ACHN (cell line): ENCODE measurements at places on chromosomes 16 and 17.

DNA sequence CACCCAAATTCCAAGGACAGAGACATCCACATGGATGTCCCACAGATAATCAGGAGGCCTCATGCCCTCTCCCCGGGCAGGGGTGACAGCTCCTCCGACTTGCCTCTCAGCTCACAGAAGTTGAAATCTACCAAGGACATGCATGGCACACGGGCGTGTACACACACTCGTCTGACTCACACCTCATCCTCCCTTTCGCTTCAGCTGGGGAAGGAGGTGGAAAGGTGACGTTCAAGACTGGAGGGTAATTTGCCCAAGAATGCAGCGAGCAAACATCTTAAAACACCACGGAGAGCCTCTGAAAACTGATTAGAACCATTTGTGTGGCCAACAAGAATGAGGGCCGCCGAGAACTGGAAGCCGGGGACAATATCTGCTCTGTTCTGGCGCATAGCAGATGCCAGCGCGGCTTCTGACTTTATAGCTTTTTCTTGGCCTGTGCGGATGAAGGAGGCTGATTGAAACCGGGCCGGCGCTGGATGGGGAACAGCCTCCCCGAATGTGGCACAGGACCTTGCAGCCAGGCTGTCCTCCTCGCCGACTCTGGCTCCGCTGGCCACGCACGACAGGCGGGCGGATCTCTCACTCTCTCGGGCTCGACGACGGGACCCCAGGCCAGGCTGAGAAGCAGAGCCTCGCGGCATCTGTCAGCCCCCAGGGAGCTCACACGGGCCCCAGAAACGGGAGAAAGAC, 100.9 kb downstream of the C16orf95 start:
- no peak for DNase-seq

DNA sequence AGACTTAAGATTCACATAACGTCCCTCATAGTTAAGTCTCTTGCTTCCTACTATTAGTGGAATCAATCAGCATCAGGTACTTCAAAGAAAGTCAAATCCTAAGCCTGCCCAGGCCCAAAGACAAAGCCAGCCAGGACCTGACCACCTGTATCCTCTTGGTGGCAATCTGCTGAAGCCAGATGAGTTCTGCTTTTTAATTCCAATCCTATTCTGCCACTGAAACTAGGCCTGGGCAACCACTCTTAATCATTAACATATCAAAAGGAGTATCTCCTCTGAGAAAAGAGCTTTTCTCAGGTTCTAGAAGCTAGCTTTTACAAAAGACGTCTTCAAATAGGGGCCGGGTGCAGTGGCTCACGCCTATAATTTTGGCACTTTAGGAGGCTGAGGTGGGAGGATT, 15.1 kb upstream of the GLG1 start:
- DNase-seq, result no peak

DNA sequence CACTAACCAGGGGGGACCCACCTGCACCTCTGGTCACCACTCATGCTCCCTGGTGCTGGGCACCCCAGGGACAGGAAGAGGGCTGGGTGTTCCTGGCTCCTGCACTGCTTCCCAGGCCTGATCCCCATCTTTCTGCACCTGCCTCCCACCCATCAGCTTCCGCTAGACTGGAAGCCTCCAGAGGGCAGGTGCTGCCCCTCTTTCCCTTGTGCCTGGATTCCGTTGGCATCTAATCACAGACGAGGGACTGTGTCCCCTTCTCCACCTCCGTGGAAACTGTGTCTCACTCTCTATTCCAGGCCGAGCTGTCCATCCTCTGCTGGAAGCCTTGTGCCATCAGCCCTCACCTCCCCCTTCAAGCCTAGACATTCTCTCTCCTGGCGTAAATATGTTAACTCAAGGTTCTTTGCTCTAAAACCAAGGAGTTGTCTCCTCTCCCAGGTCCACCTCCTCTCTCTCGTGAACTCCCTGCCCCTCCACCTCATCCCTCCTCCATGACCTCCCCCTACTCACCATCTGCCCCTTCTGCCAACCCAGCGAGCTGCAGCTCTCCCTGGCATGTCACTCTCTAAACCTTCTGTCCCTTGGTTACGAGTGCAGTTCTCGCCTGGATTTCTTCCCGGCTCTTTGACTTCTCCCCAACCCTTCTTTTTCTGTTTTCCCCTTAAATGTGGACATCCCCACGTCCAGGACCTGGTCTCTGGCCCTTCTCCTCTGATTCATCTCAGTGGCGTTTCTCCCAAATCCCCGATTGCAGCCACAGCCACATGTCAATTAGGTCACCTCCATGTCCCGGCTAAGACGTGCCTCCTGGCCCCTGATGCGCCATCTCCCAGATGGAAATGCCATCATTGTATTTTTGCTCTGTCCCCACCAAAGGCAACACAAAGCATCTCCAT, 107.7 kb downstream of the SEC14L1 start:
- DNase-seq, result no peak

GRCh38 chr17:81037798-81038733, 3.1 kb downstream of the BAIAP2 start:
- DNase-seq, result no peak

GRCh38 chr17:43983515-43984411, 20.7 kb upstream of the NAGS start:
- no peak for DNase-seq

DNA sequence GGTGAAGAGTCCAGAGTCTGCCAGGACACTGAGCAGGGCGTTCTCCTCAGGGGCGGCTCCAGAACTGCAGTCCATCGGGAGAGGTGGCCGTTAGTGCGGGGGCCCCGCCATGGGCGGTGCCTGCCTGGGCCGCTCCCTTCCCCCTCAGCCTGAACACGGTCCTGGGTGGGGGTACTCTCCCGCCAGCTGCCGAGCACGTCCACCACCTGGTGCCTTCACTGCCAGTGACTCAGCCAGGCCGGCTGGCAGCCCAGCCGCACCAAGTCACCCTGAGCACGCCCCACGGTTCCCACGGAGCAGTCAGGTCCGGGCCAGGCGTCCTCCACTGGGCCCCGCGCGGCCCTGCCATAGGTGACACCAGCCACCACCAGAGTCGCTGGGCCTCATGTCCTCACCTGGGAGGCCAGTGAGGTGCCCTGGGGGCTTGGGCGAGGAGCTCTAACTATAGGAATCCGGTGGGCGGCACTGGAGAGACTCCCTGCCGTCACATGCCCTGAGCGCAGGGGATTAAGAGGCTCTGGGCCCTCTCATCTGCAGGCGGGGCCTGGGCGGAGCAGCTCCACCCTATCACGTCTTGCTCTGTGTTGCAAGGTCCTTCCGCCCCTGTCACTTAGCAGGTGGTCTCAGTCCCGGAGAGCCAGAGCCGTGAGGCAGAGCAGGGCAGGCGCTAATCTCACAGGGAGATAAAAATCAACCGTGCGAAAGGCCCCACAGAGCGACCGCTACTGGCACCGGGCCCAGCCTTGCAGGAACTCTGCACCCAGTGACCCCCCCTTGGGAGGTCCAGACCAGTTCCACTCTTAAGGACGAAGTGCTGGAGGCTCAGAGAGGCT, 14.3 kb downstream of the PIEZO1 start:
- DNase-seq, result peak; percentile 98

DNA sequence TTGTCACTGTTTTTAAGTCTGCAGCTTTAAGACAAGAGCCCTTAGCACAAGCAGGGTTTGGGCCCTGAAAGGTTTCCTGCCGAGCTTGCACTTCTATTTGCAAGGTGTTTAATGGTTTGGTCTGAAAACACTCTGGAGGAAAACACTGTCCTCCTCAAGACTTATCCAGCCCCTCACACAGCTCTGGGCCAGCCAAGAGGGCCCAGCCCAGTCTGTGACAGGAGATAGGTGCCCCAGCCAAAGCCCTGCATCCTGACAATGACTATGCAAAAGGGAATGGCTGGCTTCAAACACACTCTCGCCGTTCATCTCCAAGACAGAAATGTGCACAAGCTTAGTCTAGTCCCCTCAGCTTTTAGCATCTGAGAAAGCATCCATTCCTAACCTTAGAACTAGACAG, 26.9 kb downstream of the MPG start:
- DNase-seq, result no peak

DNA sequence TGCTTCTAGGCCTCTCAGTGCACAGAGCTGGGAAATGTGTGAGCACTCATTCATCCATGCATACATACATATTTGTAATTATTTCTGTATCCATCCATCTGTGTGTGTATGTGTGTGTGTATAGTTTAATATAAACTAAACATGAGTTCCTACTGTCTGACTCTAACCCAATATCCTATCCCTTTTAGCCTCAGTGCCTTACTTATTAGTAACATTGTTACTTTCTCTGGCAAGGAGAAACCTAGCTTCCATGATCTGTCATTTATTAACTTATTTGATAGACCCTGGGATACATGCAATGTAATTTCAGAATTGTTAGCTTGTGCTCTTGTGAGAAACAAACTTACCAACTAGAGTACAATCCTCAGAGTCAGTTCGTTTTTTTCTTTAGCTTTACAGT, 59.0 kb upstream of the WSCD1 start:
- peak; percentile 52 for DNase-seq

DNA sequence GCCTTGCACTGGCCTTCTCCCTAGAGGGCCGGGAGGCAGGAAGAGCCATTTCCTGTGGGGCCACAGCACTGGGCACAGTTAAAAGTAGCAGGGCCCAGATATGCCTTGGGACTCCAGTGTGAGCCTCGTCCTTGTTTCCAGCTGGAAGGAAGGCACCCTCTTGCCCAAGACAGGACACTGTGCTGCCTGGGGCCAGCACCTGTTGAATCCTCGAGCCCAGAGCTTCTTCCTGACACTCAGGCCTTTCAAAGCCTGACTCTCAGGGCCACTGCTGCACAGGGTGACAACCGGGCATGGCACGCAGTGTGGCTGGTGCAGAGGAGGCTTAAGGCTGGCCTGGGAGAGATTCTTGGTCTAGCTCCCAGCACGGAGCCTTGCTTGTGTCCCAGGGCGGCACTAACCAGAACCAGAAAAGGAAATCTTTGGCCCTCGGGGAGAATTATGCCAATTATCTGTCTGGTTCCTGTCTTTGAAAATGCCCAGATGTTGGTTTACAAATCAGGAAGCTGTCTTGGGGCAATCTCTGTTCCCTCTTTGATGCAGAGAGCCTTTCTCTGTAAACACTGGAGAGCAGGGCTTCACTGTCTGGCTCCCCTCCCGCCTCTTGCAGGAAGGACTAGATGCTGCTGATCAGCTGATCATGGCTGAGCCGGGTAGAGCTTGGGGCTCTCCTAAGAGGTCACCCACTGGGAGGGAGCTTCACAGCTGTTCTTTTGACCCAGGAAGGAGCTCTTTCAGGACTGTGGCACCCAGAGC, 11.1 kb downstream of the LDHD start:
- DNase-seq, result no peak

DNA sequence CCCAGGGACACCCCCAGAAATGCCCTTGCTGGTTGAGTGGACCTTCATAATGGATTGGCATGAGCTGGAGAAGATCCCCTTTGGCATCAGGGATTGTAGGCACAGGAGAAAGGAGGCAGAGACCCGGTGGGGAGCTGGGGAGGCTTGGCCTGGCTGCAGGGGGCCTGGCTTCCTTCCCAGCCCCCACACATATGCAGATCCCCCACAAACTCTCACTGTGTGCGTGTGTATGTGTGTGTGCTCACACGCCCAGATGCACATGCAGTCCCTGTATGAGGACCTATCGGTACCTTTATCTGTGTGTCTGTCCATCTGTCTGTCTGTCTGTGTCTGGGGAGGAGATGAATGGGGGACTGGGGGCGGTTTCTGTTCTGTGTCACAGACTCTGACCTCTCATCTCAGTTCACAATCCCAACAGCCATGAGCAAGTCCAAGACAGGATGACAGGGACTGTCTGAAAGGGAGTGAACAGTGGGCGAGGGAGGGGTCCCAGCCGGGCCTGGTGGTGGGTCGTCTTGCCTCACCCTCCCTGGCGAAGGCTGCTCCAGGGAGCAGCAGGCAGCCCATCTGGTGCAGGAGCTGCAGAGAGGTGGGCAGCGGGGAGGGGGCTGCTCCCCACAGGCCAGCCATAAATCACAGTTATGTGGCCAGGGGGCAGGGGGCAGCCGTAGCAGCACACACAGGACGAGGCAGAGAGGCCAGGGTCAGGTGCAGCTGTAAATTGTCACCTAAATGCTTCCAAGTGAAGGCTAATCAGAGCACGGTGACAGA, 46.7 kb upstream of the LHX1 start:
- no peak for DNase-seq

GRCh38 chr16:56356276-56357240, 68.8 kb downstream of the AMFR start:
- DNase-seq, result peak; percentile 93

DNA sequence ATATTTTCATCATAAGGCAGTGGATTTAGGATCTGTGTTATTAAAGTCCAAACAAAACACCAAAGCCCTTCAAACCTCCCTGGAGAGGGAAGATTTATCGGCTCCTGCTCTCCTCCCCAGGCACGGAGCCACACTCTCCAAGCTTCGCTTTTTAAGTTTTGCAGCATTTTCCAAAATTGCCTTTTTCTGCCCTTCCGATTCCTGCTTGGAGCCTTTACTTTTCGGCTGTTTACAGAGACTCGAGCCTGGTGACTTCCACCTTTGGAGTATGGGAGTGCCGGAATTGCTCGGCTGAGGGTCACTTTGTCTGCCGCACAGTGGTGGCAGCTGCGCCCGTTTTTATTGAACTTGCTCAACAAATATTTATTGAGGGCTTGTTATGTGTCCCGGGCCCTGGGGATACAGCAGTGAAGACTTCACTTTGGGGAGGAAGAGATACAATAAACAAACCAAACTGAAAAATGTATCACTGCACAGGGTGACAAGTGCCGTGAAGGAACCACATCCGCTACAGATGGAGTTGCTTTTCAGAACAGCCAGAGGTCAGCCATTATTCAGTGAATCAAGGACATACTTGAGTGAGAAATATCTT, 185.5 kb downstream of the NTN1 start:
- no peak for DNase-seq
